ENCODE measurements at places on chromosomes 16 and 17. TPM values are rescaled to one million over a fixed set of nuclear protein-coding genes. Genes with fewer than 3 reads are reported as not detected.

Gene PPM1D
- 11.9 TPM for polyA plus RNA-seq

GRCh38 chr17:67515490-67516083 is 138.5 kb downstream of the PITPNC1 start:
- DNase-seq = no peak

- no peak for DNase-seq
These were observed 14.1 kb downstream of the TBC1D16 start for GRCh38 chr17:80021600-80021999.

Gene ADAD2
- polyA plus RNA-seq = 0.43 TPM

GRCh38 chr17:27296428-27296979 is 2.6 kb downstream of the WSB1 start:
- peak; percentile 35 for DNase-seq

Gene TNFRSF12A
- polyA plus RNA-seq = 48.4 TPM

DNA sequence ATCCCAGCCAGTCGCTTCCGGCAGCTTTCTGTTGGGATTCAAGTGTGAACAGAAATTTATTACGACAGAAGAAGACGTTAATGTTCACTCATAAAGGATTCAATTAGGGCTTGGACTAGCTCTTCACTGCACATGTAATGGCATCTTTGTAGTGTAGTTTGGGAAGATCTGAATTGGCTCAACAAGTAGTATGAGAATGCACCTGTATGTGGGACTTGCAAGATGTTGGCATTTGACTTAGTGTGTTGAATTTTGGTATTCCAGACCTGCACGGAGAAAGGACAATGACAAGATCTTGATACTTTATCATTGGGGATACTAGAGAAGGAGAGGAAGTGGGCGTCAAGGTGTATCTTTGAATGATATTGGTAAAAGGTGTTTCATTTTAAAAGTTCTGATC is 1.2 kb downstream of the PSMD11 start:
- DNase-seq = no peak

DNA sequence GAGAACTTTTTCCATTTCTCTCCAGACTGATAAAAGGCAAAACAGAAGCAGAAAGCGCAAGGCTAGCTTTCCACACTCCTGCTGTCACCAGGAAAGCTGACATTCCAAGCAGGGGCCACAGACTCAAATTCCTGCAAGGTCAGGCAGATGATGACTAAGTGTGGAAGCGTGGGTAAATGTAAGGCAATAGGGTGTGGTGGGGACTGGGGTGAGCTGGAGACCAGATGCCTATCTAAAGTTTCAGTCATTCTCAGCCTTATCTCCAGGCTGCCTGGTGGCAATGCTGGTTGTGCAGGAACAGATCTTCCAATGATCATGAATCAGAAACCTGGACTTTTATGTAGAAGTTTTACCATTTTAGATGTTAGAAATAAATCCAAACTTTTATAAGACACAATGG is 224.1 kb downstream of the GSG1L start:
- no peak for DNase-seq

GRCh38 chr17:14156689-14157088 is 80.0 kb downstream of the CDRT15 start:
- peak; percentile 48 for DNase-seq

DNA sequence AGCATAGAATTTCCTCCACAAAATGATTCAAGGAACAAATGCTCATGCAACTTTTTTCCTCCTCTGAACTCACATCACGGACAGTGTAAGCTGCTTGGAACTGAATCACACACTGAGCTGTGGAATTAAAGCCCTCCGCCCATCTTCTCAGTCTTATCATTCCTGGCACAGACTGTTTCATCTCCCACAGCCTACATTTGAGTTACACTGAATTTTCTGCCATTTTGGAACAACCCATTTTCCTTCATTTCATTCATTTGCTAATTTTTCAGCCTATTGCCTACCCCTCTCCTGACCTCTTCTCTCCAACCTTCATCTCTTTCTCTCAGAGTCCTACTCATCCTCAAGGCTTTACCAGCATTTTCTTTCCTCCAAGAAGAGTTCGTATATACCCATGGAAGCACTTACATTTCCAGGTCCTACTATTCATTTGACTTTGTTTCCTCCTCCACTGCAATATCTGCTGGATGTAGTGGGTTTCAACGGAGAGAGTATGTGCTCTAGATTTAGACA is 39.1 kb upstream of the TOM1L1 start:
- DNase-seq = no peak

Gene USP31
- 4.5 TPM for polyA plus RNA-seq

DNA sequence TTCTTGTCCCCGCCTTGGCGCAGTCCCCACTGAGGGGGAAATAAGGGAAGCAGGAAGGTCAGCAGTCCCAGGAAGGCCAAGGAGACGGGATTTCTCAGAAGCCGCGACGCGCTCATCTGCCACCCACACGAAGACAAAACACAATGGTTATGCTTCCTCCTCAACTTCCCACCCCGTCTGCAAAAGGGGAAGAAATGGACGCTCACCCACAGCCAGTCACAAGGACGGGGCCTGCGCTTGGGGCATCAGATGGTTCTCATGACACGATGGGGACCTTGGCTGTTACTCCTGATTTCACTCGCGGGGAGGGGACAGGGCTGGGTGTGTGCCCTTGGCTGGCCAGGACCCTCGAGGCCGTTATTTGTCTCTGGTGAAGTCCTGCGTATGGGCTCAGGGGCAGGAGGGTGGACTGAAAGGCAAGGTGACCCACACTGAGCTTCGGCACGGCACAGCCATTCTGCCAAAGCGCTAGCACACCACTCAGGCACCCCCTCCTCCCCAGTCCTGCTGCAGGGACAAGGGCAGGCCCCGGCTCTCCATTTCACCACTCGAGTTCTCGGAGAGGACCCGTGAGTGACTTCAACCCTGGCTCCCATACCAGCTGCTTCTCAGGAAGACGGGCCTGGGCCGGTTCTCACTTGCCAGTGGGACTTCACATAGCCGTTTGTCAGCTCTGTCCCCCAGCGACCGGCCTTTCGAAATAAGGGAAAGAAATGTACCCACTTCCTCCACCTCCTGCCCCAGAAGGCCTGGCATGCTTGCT is 84.5 kb downstream of the ABR start:
- DNase-seq = no peak

DNA sequence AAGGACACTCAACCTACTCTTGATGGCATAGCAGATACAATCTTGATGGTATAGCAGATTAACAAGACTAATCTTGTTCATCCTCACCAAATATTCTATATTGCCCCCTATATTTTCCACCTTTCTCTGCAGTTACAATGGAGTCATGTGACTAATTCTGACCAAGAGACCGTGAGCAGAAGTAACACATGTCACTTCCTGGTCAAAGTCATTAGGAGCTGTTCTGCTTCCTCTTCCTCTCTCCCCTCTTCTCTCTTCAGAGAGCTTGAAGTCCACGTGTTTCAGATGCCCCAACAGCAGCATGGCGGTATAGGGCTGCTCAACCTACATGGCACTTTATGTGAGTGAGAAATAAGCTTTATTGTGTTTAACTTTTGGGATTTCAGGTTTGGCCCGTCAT is 55.3 kb upstream of the ERCC4 start:
- DNase-seq = no peak
